ENCODE measurements at places on chromosomes 4 and X.

DNA sequence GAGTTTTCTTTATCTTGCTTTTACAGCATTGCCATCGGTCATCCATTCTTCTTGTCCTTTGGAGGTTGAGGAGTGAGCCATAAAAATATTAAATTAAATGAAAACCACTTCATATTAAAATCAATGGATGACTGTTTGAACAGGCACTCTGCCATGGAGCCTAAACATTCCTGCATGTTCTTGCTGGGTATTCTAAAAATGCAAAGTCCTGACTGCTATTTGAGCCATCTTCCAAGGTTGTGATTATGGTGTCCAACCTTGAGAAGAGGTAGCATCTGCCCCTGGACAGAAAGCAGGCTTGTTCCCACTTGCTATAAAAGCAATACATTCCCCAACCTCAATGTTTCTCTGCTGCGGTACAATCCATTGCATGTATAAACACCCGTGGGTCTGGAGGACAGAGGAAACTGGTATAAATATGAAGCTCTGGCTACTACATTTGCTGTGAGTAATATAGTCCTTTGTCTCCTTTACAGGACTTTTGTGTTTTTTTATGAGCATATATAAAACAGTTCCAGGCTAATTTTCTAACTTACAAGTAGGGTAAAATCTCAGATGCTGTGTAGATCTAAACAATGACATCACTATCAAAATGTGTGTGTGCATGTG, 70.9 kb upstream of the FAT4 start:
- DNase-seq: no peak

GRCh38 chrX:116749943-116750342, 287.2 kb upstream of the CT83 start:
- DNase-seq: no peak

DNA sequence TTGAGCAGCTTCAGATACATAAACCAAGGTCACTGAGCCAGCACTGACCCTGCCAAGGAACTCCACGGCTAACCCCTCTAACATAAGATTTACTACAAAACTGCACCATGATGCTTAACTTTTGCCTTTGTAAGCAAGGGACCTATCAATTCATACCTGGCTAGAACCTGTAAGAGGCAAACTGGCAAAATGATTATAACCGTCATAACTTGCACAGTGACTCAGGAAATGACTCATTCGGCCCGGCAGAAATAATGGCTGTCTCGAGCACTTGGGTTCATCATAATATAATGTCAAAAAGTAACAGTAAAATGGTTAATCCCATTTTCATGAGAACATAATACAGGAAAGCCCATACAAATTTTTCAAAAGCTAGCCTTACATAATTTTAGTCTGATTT, 17.2 kb downstream of the RASGEF1B start:
- DNase-seq: no peak

- no peak for DNase-seq
These were observed 320.6 kb downstream of the ADGRL3 start for GRCh38 chr4:61520681-61521160.

- no peak for DNase-seq
These were observed 36.7 kb downstream of the ANTXR2 start for GRCh38 chr4:80036306-80036705.

GRCh38 chr4:88413801-88414200, 35.1 kb downstream of the HERC6 start:
- no peak for DNase-seq

- DNase-seq: no peak
These were observed 198.4 kb downstream of the MAML3 start for GRCh38 chr4:139955600-139955999.

DNA sequence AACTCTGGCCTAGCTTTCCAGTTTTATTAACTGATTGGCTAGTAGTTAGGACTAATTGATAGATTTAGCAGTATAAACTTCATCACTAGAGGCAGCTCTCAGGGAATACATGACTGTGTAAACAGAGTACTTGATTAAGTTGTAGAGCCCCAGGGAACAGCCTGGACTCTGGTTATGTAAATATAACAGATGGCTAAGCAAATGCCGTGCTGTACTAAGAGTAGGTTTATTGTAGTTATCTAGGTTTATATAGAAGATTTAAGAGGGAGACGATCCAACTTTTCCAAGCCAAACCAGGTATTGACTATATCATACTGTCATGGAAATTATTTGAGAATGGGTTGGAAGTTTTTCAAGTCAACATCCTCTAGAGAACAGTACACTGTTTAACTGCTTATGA, 463.4 kb upstream of the GRID2 start:
- DNase-seq: no peak

- DNase-seq: no peak
These were observed 39.5 kb upstream of the ZFX start for GRCh38 chrX:24110069-24110468.

DNA sequence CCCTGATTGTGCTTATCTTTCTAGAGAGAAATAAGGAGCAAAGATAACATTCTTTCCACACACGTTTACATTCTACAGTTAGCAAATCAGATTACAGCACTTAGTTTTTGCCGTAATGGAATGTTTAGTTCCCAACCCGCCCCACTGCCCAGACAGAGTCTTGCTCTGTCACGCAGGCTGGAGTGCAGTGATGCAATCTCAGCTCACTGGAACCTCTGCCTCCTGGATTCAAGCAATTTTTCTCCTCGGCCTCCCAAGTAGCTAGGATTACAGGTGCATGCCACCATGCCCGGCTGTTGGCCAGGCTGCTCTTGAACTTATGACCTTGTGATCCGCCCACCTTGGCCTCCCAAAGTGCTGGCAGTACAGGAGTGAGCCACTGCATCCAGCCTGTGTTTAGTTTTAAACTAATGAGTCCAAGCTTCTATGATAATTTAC, 8.4 kb upstream of the PRPS1 start:
- DNase-seq: no peak

DNA sequence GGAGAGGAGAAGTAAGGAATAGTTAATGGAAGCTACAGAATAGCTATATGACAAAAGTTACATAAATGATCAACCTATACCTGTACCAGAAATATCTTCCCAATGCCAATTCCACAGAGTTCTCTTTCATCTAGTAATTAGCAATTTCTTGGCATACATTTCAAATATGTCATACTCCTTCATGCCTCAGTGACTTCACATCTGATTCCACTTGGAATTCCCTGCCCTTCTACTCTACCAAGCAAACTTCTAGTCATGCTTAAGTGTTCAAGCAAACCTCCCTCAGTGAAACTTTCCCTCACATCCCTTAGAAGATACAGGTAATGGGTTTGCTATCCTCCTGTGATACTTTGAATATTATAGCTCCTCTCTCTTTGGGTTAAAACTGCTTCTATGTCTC, 127.1 kb downstream of the KLHL13 start:
- no peak for DNase-seq

GRCh38 chr4:121562811-121563210, 134.0 kb downstream of the ANXA5 start:
- DNase-seq: no peak

DNA sequence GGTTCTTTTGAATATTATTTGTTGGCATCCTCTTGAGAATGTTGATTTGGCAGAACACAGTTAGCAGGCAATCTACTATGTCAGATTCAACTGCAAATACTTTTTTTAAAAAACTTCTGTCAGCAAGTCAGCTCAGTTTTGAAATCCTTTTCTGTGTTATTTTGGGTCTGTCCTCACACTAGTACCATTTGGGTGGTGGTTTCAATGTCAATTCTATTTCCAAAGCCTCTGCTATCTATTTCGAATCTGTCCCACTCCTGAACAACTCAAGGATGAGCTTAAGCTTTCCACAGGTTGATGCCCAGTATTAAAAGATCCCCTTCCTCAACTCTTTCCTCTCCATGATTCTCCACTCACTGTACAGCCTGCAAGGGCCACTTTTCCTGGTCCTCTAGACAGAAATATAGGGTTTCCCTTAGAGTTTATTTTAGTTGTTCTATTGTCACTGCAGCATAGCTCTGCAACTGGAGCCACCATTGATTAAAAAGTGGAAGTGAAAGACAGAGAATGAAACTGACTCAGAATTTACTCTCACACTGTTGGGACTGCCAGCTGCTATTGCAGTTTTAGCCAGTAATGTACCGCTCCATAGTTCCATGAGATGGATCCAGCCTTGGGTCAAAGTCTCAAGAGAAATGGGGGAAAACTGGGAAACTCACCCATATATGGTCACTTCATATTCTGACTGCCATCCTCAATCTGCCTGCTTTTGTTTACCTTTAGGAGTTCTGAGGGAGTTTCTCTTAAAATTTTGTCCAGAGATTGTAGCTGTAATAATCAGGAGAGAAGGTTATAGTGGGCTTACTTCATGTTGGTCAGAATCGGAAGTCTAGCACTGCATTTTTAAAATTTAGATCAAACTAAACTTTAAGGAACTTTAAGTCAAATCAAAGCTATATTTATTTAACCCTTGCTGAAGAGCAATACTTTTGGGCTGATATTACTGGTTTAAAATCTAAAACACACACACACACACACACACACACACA, 14.6 kb downstream of the HDX start:
- no peak for DNase-seq

DNA sequence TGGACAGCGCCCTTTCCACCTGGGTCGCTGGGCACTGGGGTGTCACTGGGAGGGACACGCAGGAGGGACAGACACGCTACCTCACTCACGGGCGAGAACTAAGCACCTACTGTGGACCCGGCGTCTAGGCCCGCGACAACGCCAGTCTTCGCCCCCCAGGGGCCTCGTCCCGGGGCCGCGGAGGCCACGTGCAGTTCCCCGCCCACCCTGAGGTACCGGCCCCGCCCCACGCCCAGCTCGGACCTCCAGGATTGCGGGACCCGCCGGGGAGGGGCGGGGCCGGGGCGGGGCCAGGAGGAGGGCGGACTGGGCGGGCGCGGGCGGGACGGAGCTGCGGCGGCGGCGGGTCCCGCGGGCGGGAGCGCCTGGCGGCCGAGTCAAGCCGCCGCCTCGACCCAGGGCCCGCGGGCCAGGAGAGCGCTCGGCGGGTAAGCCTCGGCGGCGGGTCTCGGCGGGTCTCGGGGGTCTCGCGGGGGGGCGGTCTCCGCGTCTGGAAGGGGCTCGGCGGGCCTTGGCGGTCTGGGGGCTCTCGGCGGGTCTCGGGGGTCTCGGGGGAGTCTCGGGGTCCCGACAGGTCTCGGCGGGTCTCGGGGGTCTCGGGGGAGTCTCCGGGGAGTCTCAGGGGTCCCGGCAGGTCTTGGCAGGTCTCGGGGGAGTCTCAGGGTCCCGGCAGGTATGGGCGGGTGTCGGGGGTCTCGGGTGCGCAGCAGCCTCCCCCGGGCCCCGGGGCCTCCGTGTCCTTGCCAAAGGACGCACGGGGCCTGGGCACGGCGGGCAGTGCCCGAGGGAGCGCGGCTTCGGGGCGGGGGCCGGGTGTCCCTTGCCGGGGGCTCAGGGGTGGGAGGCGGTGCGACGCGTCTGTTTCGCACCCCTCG, at the start of gene SH3BP2:
TSS of gene SH3BP2 (plus strand) at position 375 of the 875 bp plus-strand sequence. CDS start 27,533 bp downstream, outside the sequence.
- peak; percentile 59 for DNase-seq

DNA sequence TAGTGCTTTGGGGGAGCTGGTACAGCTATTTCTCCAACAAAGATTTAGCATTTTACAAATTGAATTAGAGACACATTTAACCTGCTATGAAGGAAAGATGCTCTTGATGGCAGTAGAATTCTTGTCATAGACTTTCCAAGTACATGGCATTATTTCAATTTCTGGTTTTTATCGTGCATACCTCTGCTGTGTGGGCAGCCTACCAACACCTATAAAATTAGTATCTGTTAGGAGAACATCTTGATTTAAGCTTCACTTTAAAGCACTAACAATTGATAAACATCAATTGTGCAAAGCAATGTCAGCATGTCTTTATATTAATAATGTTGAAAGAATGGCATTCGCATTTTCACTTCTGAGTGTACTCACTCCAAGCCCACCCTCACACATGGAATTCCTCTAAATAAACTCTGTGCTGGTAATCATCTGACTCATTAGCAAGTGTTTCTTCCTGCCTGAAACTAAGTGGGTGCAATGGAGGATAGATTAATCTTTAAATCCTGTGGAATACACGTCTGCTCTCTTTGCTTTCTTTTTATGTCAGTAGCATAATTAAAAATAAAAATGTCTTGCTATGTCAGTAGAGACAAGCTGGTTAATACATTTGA, 279.8 kb upstream of the MAGEB18 start:
- DNase-seq: no peak

DNA sequence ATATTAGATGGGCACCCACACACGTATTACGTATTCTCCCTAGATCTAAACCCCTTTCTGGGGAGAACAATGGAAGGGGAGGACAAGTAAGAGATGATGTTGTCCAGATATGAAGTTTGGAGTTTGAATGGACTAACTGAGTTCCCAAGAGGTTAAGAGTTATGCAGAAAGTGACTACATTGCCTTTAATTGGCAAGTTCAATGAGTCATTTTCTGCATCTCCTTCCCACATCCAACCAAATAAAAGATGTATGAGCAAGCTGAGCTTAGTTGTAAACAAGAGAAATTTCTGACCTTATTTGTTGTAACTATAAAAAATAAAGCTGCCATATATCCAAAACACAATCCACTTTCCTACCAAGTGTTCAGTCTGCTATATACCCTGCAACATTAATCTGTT, 50.5 kb downstream of the TIGD2 start:
- no peak for DNase-seq

GRCh38 chrX:97639526-97639925, 755.8 kb downstream of the RPA4 start:
- DNase-seq: peak; percentile 75

DNA sequence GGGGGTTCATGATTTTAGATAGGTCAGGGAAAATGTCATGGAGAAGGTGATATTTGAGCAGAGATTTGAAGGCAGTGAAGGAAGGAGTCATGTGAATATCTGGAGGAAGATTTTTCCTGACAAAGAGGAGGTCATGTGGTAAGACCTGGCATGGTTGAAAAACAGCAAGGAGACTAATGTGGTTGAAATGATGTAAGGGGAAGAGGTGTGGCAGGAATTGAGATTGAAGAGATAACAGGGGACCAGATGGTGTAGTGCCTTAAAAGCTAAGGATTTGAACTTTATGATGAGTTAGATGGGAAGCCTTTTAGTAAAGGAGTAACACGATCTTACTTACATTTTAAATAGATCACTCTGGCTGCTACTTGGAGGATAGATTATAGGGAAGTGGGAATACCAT, 210.9 kb downstream of the RTL9 start:
- no peak for DNase-seq

DNA sequence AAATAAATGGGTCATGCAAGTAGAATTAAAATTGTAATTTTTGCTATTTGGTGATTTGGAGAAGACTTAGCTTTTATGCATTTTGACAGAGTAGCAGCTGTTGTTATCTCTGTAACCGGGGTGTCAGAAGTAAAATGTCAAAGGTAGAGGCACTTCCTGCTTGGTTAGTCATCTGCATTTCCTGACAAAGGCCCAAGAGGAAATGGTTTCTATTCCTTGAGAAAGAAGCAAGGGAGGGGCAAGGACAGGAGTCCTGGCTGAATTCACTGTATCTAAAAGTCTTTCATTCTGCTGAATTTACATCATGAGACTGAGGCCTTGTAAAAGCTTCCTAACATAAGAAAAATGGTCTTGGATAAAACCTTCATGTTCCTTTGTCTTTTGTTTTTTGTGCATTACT, 550.9 kb upstream of the BOD1L1 start:
- no peak for DNase-seq

DNA sequence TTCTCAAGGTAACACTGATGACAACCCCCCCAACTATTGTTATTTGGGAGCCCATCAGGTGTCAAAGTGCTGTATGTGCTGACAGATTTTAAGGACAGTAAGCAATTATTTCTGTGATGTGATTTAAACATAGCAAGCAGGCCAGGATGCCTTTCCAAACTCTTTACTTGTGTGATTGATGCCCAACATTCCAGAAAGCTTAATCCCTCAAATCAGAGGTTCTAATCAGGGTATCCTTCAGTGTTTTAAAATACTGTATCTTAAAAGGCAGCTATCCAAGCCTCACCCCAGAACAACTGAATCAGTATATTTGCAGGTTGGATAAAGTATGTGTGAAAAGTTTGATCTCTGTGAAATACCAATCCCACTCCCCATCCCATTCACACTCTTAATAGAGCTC, 119.7 kb downstream of the GASK1B start:
- DNase-seq: no peak
